ENCODE measurements at places on chromosomes 5 and 9. TPM values are rescaled to one million over a fixed set of nuclear protein-coding genes. Genes with fewer than 3 reads are reported as not detected.

Gene ARHGEF39
- polyA plus RNA-seq, result 4.1 TPM

Gene PHYHD1
- polyA plus RNA-seq, result 15.6 TPM

Gene ACOT12
- polyA plus RNA-seq, result 0.18 TPM

Gene TGFBI
- 987 TPM for polyA plus RNA-seq

Gene OBP2B
- polyA plus RNA-seq, result not detected

Gene TMEM215
- polyA plus RNA-seq, result not detected

Gene EGFL7
- 13.8 TPM for polyA plus RNA-seq

- DNase-seq, result no peak
Measured at GRCh38 chr9:12221470-12221869, 471.7 kb upstream of the TYRP1 start.

- DNase-seq, result no peak
Measured at GRCh38 chr5:65026816-65027548, 258.3 kb downstream of the CWC27 start.

GRCh38 chr9:123669346-123669745, 260.6 kb downstream of the DENND1A start:
- no peak for DNase-seq

- no peak for DNase-seq
Measured at GRCh38 chr9:126745574-126746411, 59.0 kb upstream of the ZBTB43 start.

- DNase-seq, result no peak
Measured at GRCh38 chr5:41787265-41787664, 83.0 kb downstream of the OXCT1 start.

GRCh38 chr5:150352244-150353031, 5.1 kb upstream of the TCOF1 start:
- DNase-seq, result peak; percentile 26

GRCh38 chr9:6029604-6030274, 14.3 kb upstream of the RANBP6 start:
- no peak for DNase-seq

DNA sequence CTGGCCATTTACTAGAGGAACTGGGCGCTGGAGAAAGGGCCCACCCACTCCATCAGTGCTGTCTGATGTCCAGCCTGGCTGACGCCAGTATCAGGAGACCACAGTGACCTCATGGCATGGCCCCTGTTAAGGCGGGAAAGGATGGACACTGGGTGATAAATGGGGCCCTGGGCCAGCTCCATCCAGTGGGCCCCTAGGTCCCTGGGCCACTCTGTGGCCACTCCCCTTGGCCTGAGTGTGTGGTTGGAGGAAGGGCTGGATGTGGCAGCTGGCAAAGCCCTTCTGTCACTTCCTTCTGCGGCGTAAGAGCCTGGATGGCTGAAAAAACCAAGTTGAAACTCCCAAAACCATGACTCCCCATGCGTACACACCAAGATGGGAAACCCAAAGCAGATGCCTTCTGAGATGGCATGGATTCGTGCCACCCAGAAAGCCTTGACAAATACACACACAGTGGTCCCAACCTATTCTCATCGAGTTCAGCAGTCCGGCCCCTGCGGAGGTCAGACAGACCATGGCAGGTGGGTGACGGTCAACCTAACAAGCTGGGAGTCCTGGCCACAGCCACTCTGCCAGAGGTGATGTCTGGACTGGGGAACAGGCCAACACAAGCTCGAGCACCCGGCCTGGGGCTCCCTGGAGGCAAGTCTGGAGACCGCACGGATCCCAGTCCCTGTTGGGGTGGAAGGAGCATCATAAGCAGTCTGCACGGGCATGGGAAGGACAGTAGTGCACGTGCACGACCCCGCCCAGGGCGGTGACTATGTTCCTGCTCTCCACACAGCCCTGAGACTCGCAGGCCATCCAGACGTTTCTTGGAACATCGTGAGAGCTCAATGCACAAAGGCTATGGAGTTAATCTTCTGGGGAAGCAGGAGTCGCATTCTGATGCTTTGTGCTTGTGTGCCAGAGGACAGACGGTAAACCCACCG, 45.2 kb upstream of the NOTCH1 start:
- DNase-seq, result no peak

- DNase-seq, result no peak
Measured at GRCh38 chr5:65034029-65034812, 265.5 kb downstream of the CWC27 start.

DNA sequence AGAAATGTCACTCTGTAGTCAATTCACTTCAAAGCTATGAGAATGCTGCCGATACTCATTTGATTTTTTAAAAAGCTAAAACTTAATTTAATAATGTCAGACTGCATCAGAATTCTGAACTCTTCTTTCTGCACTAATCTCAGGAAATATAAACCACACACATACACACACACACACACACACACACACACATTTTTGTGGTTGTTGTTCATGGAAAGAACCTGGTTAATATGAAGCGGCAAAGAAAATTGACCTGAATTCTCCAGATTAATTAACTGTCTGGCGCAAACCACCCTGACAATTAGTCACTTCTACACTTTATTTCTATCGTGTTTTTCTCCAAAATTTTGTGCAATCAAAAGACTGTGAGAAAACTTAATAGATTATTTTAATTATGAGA, 740.5 kb downstream of the TLE1 start:
- no peak for DNase-seq

GRCh38 chr5:130023604-130024003, 119.3 kb downstream of the CHSY3 start:
- no peak for DNase-seq

DNA sequence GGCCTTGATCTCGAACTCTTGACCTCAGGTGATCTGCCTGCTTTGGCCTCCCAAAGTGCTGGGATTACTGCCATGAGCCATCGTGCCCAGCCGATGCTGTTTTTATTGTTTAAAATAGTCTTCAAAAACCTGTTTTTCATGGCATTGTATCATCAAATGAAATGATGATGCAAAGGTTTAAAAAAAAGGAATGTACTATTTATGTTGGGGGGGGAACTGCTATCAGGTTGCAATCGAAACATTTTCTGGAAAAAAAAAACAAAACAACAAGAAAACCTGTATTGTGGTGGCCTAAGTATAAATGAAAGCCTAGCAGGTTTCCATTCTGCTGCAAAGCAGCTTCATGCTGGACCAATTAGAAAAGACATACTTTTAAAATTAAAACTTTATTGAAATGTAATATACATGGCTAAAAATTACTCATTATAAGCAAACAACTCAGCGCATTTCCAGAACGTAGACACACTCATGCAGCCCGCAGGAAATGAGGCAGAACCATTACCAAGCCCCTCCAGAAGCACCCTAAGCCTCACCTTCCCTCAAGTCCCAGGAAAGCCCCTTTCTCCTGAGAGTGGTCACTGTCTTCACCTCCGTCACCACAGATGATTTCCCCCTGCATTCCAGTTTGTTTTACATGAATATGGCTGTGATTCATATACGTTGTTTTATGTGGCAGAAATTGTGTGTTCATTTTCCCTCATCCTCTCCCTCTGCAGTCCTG, 19.0 kb downstream of the GPR107 start:
- DNase-seq, result no peak

GRCh38 chr5:181156758-181157157, 9.4 kb downstream of the OR2V2 start:
- no peak for DNase-seq

GRCh38 chr5:7667216-7667767, 183.6 kb downstream of the CFAP90 start:
- no peak for DNase-seq

DNA sequence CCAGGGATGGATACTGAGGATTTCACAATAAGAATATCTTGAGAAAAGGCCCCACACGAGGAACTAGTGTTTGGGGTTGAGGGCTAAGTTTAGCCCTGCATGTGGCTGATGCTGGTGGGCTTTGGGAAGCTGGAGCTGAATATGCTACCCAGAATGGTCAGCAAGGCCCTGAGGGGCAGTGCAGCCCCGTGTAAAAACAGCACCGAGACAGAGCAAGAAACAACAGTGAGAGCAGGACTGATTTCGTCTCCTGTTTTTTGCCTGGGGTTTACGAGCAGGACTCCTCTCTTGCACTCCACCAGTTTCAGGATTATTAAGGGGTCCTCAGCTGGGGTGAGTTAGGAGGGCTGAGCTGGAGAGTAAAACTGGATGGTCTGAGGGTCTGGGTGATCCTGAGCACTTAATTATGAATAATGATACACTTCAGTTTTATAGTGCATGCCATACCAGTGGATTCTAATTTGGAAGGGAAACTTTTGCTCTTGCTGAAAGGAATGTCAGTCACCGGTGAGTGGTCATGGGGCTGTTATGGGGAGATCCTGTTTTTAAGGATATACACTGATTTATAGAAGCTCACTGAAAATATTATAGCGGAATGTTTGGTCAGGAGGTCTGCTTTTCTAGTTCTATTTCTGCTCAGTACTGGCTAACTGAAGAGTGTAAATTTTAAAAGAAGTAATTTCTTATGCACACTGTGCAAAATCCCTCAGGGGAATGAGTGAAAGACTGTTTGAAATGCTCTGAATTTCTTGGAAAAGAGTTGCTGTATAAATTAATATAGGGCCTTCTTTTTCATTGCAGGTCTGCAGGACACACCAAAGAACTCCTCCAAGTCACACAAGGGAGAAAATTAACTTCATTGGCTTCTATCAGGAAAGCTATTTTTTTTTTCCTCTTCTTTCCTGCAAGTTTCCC, 42.7 kb upstream of the NFIB start:
- no peak for DNase-seq

- DNase-seq, result no peak
Measured at GRCh38 chr9:104795857-104796256, 31.9 kb downstream of the NIPSNAP3B start.

GRCh38 chr9:94612071-94612470, 18.4 kb upstream of the FBP2 start:
- DNase-seq, result no peak

GRCh38 chr9:21016701-21017491, 14.5 kb downstream of the HACD4 start:
- DNase-seq, result no peak

DNA sequence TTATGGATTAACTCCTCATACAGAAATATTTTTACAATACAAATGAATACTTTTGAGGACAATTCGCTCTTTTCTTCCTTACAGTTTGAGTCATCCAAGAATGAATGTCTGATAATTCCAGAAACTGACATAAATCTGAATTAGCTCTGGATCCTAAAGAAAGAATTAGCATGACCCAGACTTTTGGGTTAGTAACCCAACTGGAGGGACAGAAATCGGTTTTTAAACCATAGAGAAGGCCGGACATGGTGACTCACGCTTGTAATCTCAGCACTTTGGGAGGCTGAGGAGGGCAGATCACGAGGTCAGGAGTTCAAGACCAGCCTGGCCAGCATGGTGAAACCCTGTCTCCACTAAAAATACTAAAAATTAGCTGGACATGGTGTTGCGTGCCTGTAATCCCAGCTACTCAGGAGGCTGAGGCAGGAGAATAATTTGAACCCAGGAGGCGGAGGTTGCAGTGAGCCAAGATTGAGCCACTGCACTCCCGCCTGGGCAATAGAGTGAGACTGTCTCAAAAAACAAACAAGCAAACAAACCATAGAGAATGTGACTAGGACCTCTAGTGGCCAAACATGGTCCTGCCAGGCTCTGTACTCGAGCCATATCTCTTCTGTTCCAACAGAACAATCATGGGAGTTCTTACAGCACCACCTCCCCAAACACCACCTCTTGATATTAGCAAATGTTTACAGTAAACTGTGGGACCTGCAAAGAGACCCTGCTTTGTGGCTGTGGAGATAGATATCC, 44.8 kb downstream of the LURAP1L start:
- DNase-seq, result no peak

DNA sequence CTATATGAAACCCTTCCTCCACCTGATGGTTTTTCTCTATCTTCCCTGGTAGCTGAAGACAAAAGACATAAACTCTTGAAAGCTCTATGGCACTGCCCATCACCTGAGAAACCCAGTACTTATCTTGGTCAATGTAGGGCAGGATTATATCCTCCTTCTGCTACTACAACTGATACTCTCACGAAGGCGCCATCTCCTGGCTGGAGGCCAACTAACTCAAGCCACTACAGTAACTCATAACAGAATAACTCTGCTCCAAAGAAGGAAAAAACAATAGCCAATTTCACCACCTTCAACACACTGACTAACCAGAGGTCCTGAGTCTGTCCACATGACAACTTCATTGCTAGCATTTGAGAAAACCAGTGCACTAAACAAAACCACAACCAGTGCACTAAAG, 409.2 kb downstream of the CETN3 start:
- DNase-seq, result no peak

DNA sequence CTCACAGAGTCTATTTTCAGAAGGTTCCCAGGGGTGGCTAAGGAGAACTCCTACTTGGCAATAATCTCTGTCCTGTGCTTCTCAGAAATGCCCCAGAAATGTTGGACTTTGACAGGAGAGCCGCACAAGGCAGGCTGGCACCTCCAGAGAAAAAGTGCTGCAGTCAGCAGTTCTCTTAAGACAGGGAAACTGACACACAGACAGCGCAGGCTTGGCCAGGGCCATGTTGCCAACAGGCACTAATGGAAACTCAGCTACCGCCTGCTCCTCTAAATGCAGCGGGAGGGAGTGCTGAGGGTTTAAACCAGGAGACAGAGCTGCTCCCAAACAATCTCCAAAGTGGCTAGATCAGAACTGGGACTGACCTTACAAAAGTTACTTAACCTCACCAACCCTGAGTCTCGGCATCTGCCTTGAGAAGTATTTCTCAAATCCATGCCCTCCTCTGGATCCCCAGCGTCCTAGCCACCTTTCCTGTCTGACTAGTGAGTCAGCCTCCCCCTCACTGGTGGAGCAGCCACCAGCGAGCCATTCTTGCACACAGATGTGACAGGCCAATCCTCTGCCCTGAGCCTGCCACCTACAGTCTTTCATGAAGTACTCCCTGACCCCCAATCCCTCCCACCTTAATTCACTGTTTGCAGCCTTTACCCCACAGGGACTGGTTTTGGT, 186.4 kb downstream of the CDK5RAP2 start:
- DNase-seq, result no peak

DNA sequence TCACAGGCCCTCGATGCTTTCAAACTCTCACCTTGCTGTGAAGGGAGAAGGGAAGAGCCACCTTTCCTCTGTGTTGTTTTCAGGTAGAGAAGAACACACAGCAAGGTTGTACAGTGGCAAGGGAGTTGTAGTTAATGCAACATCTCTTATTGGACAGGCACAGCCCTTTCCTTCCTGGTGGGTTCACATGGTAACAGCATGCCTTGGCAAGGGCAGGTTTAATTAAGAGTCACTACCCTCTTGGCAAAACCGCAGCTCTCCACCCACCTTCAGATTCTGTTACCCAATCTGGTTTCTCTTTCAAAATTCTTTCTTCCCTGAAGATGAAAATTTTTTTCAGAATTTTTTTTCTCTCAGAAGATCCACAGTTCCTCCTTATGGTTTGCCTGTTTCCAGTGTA, 253.1 kb downstream of the TLR4 start:
- DNase-seq, result no peak
